ENCODE measurements at places on chromosomes 16 and 17.

GRCh38 chr16:58499092-58499511 is 841 bp upstream of the NDRG4 start:
- no peak for DNase-seq

- no peak for DNase-seq
These were observed 5.4 kb upstream of the EFCAB13 start for GRCh38 chr17:47318197-47318918.

- no peak for DNase-seq
These were observed 7.3 kb upstream of the LHX1 start for GRCh38 chr17:36929851-36930582.

DNA sequence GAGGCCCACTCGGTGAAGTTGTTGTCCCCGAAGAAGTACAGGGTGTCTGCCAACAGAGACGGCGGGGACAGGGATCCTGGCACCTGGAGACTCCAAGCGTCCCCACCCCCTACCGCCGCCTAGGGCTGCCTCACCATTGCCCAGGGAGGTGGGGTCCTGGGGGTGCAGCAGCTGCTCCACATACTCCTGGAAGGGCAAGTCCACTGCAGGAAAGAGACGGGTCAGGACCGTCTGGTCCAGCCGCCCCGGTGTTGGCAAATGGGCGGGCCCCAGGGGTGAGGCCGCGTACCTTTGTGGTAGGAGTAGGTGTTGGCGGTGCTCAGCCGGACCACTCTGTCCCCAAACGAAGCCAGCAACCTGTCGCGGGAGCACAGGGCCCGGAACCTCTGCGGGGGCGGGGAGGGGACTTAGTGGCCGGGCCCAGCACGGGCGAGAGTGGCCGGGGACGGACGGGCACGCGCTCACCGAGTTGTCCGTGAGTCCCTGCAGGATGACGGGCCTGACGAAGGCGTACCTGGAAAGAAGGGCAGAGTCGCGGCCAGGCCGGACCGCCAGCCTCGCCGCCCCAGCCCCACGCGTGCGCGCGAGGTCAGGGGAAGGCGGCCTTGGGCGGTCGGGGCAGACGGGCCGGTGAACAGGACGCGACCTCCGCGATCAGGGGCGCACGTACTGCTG is 601 bp downstream of the JMJD8 start:
- no peak for DNase-seq

GRCh38 chr17:55394357-55395021 is 27.1 kb downstream of the MMD start:
- no peak for DNase-seq

GRCh38 chr17:34669511-34669910 is 90.1 kb downstream of the TMEM132E start:
- no peak for DNase-seq

- no peak for DNase-seq
These were observed 169.8 kb downstream of the PITPNC1 start for GRCh38 chr17:67546578-67547527.

GRCh38 chr16:88806491-88807111 is 3.0 kb downstream of the CDT1 start:
- DNase-seq: no peak

DNA sequence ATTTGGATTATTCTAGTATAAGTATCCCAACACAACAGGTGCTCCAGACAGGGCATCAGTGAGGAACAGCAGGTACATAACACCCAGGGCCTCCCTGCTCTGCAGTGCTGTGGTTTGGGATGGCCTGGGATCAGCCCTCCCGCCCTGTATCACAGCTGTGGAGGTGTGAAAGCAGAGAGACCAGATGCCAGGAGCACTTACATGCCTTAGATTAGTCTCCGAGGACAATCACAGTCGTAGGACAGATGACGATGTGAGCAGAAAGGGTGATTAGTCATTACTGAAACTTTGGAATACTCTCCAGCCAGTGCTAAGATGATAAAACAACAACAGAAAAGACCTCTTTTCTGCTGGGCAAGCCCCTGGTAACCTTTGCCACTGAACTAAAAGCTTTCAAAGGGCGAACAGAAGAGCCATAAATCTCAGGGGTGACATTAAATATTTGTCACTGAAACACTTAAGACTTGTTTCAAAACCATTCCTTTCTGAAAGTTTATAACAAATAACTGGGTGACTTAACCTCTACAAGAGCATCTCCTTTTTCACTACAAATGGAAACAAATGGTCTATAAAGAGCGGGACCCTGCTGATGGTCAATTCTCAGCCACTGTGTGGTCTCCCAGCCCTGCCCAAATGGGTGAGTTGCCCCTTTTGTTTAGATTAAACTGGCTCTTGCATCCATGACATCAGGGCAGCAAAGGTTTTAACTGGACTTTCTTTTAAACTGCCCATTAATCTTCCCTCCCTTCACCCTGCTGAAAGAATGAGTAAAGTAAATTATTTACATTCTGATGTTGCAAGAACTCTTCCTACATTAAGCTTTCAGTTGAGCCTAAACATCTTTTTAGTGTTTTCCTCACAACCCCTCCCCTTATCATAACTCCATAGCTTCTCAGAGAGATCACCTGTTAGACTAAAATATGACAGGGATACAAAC is 183.1 kb upstream of the COX10 start:
- DNase-seq: no peak

DNA sequence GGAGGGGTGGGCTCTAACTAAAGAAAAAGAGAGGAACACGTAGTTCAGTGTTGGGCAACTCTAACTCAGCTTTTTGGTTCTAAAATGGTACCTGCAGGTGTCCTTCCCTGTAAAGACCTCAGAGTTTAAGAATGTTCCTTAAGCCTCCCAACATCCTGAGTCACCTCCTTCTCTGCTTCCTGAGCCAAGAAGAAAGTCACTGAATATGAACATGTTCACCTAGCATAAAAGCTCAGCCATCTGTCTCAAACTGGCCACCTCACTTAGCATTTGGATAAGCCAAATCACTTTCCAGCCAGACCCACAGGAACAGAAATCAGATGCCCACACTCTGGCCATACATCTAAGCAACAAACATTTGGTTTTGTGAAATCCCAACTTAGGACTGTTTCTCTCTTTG is 3.7 kb downstream of the TMEM98 start:
- no peak for DNase-seq

DNA sequence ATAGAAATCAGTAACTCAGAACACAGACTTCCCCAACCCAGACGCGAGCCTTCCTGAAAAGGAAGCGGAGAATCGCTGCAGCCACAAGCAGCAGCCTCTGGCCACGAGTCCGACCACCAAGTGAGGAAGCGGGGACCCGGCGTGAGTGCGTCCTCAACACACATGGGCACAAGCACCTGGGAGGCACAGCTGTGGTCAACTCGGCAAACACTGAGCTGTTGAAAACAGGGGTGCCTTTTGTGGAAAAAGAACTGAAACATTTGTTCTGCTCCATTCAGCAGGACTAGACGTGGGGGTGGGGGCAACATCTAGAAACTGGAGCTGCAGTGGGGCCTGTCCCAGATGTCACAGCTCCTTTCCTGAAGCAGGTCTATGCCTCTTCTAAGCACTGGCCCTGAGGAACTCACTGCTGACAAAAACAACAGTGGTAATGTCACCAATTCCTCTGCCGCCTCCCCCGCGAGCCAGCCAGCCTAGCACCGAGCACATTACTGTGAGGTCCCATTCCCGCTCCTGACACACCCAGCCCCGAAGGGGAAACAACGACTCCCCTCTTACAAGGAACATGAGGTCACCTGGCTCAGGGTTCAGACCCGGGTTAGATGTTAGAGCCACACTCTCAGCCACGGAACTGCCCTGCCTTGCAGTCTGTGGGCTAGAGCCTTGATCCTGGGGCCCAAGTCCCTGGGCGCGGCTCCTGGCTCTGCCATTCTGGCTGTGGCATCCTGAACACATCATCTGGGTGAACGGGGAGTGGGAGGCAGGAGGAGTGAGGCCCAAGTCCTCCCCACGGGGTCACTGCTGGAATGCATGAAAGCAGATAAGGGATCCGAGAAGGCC is 29.0 kb downstream of the KDM8 start:
- peak; percentile 19 for DNase-seq

DNA sequence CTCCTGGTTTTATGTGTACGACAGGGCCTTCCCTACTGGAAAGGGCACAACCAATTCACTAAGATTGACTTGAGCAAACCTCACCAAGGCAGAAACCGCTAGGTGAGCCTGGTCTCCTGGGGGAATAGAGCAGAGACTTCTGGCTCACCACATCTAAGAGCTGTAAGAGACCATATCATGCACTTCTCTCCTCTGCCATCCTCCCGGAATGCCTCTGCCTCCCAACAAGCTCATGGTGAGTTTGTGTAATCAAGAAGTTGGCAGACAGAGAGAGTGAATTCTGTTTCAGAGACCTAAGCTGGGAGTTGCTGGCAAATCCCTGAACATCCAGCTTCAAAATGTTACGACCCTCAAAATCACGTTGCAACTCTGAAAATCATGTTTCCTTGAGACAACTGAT is 154.8 kb downstream of the SLC39A11 start:
- DNase-seq: no peak

DNA sequence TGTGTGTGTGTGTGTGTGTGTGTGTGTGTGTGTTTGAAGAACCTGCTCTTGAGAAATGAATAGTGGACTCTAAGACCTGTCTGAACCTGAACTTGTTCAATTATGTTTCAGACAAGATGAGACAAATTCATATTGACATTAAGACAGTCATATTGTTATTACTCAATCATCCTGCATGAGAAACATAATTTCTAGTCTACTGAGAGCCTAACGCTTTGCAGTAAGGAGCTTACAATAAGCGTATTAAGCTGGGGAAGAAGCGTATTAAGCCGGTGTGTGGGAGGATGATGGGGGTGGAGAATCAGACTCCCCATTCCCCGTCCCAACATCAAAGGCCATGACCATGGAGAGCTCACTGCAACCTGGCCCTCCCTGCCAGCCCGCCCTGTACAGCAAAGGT is 22.4 kb upstream of the MNT start:
- no peak for DNase-seq

- no peak for DNase-seq
These were observed 5.2 kb upstream of the HP start for GRCh38 chr16:72049110-72049509.

DNA sequence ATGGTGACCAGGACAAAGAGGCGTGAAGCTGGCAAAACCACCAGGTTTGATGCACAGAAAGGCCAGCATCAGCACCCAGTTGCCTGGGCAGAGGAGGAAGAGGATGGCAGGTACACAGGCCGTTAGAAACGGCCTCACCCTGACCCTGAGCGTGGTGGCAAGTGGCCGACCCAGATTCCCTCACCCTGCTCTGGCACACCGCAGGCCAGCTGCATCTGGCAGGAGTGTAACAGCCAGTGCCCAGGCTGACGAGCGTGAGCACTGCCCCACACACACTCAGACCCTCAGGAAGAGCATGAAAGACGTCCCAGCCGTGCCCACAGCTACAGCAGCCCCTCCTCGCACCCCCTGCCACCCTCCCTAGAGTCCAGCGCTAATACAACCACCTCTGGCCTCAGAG is 82.0 kb downstream of the ANKRD11 start:
- DNase-seq: no peak

DNA sequence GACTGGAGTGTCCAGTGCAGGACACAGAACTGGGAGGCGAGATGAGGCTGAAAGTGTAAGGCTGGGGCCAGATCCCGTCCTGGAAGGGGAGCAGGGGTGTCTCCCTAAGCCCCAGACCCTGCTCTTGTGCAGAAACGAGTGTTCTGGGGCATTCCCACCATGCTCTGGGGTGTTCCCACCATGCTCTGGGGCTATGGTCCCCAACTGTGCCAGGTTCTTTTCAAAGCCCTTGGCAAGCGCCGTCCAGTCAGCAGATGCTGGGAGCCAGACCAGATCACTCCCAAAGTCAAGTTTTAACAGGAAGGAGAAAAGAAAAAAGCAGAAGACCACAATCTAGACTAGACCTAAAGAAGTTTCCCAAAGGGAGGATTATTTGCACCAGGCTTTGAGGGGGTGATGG is 2.5 kb downstream of the TAX1BP3 start:
- DNase-seq: no peak

DNA sequence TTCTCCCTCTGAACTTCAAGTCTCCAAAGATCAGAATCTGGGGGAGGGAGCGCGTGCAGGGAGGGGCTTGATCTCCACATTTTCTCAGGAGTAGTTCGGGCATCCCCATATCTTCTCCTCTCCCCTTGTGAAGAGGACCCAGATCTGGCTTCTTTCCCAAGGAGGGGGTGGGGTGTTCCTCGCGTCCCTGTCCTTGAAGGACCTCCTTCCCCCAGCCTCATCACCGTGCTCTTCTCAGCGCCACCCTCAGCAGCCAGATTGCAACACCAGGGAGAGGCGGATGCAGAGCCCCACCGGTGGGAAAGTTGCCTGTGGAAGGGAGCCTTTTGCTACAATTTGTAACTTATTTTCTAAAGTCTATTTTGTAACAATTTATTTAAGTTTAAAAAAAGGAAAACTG is 5.7 kb downstream of the PRSS53 start:
- DNase-seq: no peak

- no peak for DNase-seq
These were observed 19.3 kb upstream of the NAT9 start for GRCh38 chr17:74795327-74796020.

DNA sequence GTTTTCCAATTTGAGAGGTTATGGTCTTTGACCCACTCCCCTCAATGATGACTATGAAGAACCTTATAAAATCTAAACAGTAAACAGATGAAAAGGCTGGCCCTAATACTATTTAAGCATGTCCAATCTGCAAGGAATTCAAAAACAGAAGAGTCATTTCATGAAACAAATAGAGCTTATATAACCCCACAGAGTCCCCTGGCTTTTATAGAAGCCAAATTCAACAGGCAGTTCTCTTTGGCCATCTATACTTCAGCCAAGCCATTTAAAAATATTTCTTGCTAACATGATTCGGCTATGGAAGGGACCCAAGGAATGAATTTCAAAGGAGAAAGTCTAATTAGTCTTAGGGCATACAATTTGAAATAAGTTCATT is 43.4 kb downstream of the SPOP start:
- DNase-seq: no peak

- DNase-seq: no peak
These were observed 44.4 kb downstream of the BANP start for GRCh38 chr16:87995644-87996043.

DNA sequence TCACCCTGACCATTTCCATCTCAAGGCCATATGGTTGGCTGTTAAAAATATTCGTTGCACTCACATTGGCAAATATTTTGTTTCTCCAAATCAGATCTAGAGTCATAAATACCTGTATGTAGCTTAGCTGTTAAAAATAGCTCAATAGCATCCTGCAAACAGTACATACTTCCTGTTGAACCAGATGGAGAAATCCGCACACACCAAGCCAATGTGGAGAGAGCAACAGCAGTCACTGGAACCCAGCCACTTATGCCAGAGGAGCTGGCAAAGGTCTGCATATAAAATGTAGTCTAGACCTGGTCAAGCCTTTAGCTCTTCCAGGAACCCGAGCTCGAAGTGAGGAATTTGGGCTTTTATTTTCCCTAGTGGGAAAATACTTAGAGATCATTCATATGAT is 146.4 kb upstream of the KCNJ16 start:
- DNase-seq: no peak

DNA sequence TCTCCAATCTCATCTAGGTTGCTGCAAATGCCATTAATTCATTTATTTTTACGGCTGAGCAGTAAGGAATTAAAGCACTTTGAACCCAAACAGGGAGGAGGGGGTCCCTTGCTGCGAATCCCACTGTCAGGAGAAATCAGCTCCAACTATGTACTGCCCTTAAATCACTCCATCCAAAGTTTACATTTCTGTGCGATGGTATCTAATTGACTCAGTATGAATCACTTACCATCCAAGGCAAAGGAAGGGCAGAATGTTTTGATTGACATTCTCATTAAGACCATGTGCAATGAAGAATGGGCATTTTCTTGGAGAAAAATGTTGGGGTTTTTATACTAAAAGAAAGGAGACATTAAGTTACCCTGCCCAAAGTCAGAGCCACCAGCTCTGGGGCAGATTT is 47.7 kb upstream of the XYLT1 start:
- DNase-seq: no peak
